ENCODE measurements at places on chromosomes 5 and 9.

- DNase-seq = peak; percentile 23
These were observed at the start of gene CAPSL for GRCh38 chr5:35938568-35939227. CAPSL (minus strand) TSS chr5:35938622; CDS start chr5:35921120, 17,502 bp downstream.

- DNase-seq = no peak
These were observed 87.5 kb downstream of the SIL1 start for GRCh38 chr5:139110526-139111168.

GRCh38 chr5:24850926-24851486 is 206.2 kb upstream of the CDH10 start:
- DNase-seq = no peak

DNA sequence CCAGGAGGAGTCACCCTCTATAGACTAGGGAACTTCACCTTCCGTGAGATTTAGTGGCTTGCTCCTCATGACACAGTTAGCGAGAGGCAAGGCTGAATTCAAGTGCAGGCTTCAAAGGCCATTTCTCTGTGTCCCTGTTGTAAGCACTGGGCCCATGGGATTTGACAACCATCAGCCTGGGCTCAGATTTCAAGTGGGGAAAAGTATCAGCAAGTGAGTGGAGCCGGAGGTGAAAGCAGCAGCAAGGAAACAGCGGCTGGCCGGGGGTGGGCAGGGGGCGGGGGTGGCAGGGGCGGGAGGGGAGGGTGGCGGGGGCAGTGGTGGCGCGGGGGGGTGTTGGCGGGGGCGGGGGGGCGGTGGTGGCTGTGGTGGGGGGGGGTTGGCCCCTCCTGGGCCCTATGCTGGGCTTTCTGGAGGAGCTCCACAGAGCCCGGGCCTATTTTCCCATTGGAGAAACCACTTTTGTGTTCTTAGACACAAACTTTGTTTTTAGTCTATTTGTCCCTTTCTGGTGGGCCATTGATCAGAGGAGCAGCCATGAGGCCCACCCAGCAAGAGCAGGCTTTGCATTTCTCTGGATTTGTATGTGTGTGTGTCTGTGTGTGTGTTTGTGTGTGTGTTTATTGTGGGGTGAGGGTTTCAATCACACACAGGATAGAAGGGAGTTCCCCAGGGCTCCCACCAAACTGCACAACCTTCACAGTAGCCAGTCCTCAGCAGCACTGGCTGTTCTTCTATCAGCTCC is 165.4 kb upstream of the RAI14 start:
- no peak for DNase-seq

GRCh38 chr9:127177231-127177630 is 54.8 kb upstream of the ANGPTL2 start:
- no peak for DNase-seq

- DNase-seq = peak; percentile 66
These were observed 144.6 kb downstream of the CACNA1B start for GRCh38 chr9:138022121-138022741.

DNA sequence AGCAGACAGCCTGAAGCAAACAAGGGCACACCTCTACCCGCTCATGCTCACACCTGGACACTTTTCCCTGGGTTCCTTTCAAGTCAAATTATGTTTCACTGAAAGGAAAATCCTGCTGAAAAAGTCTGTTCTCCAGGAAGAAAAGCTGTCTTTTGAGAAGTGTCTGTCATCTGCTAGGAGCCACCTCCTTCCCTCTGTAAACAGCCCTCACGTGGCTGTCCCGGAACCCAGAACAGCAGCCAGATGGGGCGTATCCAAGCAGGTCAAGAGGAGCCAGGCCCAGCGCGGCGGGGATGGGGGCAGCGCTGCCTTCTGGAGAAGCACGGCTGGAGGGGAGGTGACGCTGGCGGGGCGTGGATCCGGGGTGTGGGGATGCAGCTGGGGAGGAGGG is at the start of gene PNPLA7:
Gene PNPLA7 (minus strand): TSS at position 172 of the 391 bp plus-strand sequence. CDS start 205 bp downstream, outside the sequence.
- peak; percentile 47 for DNase-seq

All from endothelial cell (in vitro differentiated cells).